ENCODE measurements at places on chromosomes 2 and 18.

- no peak for DNase-seq
Measured at GRCh38 chr2:143205106-143205764, 76.0 kb downstream of the ARHGAP15 start.

GRCh38 chr2:151862700-151863099 is 34.5 kb upstream of the ARL5A start:
- no peak for DNase-seq

DNA sequence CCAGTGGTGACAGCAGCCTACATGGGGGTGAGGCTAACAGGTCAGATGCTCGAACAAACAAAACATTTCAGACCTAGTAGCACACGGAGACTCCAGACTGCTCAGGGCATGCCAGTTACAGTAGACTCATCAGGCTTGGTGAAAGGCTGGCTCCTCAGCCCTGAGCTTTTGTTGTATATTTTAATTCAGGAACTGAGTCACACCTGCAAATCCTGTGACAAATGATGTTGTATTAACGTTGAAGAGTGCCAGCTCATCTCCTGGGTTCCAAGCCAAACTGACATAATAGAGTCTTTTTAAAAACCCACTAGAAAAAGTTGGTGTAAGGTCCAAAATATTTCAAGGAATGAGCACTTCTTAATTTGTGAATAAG is 65.3 kb downstream of the C1D start:
- no peak for DNase-seq

- no peak for DNase-seq
Measured at GRCh38 chr2:233693963-233694362, 1.3 kb downstream of the UGT1A6 start.

DNA sequence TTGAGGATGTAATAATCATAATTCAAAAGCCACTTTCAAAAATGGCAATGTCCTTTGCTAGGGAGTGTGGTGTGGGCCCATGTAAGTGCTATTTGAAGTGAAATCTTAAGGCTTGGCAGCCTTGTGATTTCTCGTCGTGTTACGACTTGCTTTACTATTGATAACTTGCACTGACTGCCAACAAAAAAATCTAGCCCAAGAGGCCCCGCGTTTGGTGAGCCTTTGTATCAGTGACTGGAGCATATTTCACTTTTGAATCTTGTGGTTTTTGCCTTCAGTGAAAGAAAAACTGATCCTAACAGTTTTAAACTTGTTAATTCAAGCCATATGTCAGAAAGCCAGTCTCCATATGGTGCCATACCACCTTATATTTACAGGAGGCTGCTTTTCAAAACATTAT is 248.0 kb downstream of the TMEM182 start:
- no peak for DNase-seq

DNA sequence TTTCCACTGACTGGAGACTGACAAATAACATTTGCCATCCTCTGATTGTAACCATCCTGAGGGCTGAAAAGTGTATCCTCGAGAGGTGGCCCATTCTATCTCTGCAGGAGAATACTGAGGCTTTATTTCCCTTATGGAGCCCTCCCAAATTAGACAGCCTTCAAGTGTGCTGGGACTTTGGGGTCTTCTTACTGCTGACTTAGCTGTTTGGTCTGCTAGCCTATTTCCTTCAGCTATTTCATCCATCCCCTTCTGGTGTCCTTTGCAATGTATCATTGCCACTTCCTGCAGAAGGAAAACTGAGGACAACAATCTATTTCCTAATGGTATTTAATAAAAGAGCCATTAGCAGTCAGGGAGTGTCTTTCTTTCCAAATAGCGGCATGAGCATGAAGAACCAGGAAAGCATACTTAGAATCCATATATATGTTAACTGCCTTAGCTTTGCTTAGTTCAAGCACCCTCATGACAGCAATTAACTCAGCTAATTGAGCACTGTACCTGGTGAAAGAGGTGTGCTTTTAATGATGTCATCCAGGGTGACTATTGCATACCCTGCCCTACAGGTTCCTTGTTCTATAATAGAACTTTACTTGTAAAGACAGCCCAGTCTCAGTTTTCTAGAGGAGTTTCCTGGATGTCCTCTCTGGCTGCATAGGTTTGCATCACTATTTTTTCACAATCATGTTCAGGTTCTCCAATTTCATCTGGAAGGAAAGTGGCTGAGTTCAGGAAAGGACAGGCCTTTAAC is 24.0 kb downstream of the CMPK2 start:
- DNase-seq: no peak

DNA sequence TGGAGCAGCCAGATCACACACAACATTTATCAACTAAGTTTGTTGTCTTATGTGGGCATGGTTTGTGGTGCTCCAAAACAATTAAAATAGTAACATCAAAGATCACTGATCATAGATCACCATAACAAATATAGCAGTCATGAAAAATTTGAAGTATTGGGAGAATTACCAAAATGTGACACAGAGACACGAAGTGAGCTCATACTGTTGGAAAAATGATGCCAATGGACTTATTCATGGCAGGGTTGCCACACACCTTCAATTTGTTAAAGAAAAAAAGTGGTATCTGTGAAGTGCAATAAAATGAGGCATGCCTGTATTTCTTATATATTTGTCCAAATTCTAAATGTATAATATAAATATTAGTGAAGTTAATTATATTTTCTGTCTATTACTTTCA is 42.9 kb upstream of the CABYR start:
- DNase-seq: no peak

- no peak for DNase-seq
Measured at GRCh38 chr2:5495586-5495985, 196.6 kb upstream of the SOX11 start.
